ENCODE measurements at places on chromosomes 1 and 21.

DNA sequence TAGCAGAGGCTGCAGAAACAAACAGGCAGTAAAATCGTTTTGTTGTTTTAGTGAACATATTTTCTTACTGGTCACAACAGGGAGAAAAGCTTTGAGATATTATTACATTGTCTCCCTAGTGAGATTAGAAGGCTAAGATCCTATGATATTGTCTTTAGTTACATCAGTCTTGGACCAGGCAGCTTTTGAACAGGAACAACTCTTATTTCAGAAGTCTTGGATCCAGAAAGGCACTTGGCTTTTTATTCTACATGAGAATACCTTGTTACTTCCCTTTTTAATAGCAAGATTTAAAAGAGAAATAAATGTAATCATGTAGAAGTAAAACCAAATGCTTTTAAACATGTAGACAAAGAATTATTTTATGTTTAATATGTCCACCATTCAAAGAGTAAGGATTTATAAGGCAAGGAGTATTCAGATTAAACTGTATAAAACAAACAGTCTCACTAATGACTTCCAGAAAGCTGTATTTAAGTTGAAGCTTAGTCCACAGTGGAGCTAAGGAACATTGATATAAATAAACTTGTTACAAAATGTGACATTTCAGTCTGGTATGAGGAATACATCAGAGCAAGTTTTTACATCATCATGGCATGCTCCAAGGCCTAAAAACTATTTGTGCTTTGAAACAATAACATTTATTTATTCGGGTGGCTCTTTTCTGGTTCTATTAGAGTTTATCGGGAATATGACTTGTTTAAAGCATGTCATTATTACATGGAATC is 72.2 kb downstream of the PHTF1 start:
- DNase-seq = no peak

GRCh38 chr1:219537223-219537631 is 75.7 kb downstream of the ZC3H11B start:
- no peak for DNase-seq

- DNase-seq = no peak
These were observed 119.4 kb downstream of the KCNJ15 start for GRCh38 chr21:38376235-38376634.

DNA sequence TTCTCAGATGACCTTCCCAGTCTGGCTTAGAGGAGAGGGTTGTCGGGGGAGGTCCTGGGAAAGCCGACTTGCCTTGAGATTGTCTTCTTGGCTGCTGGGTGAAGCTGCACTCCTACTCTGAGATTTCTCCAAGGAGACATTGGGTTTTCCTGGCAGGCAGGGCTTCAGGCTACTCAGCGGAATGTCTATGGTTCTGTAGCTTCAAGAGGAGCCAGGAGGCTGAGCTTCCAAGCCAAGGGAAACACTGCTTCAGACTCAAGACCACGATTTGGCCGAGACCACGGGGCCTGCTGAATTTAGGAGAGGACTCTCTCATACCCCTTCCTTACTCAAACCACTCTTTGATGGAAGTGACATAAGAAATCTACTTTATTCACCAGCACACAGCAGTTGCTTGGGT is 67.8 kb downstream of the NTMT2 start:
- no peak for DNase-seq

GRCh38 chr1:31891280-31891679 is 46.9 kb downstream of the PTP4A2 start:
- no peak for DNase-seq

DNA sequence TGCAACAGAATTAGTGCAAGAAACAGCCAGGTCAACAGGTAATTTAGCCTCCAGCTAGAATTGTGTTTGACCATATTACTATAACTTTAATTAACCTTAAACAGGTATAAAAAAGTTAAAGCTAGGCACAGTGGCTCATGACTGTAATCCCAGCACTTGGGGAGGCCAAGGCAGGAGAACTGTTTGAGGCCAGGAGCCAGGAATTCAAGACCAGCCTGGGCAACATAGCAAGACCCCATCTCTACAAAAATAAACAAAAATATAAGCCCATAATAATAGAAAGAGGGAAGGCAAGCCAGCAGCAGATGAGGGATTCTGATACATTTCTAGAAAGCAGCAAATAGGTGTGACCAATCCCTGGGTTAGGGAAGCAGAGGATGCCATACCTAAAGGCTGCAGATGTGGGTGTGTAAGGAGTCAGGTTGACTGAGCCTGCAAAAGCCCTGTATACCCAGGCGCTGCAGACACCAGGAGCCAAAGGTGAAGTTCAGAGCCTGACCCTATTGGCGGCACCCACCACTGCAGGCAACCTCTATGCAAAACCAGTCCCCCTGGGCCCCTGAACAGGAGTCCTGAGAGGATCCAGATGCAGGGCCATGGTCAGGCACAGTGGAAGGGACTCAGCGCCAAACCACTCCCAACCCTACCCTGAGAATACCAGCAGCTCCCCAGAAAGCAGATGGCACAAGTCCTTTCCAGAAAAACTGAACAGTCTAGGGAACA is 19.3 kb upstream of the LSS start:
- no peak for DNase-seq

DNA sequence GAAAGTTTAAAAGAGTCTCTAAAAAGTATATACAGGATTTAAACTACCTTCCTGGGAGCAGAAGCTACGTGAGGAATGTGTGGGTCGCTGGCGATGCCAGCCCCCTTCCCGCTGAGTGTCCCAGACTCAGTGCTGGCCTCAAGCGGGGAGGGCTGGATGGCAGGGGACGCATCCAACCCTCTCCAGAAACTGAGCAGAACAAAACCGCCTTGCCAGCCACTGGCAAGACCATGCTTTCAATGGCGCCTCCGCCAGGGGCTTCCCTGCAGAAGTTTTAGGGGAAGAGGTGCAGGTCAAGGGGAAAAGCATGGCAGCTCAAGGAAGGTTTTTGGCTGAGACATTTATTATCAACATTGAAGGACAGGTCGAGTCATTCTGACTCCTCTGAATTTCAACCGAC is 26.1 kb downstream of the NADK start:
- no peak for DNase-seq

- DNase-seq = no peak
These were observed 146.7 kb upstream of the HMGB4 start for GRCh38 chr1:33716976-33717688.

- no peak for DNase-seq
These were observed 86.2 kb downstream of the SLC66A1 start for GRCh38 chr1:19398309-19398760.

DNA sequence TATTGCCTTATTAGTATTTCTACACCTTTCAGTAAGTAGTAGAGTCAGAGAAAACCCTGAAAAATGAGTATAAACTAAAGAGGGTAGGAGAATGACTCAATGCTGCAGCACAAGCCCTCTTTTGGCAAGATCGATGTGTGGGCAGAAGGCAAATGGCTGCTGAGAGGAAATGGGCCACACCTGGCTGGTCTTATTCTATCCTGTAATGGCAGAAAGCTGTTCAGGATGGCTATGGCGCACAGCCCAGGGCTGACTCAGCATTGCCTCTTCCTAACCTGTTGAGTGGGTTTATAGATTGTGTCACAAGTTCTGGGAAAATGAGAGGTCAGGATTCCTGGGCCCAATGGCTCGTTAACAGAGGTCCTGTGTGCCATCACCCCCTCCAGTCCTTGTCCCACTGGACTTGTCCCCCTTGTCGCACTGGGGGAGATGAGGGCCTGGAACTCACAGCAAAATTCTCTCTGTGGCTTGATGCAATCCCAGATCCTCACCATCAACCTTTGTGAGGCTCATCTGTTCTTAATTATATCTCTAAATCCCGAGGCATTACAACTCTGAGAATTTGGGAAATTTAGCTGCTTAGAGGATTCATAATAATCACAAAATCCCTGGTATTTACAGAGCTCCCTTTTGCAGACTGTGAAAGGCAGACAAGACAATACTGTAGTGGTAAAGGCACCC is 13.2 kb downstream of the HMGB4 start:
- peak; percentile 6 for DNase-seq

GRCh38 chr1:162389021-162389818 is 7.7 kb downstream of the C1orf226 start:
- DNase-seq = peak; percentile 71

DNA sequence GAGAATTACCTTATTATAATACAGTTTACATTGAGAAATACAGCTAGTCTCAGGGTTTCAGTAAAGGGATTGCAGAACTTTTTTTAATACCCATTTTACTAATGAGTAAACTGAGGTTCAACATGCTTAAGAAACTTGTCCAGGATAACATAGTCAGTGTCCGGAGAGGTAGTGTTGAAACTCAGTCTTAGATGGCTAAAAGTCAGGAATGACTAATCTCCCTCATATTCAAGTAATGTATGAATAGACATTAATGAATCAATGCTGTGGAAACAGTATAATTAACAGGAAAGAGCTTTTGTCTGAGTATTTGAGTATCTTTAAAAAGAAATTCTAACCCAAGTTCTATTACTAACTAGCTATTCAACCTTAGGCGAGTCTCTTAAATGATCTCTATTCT is 397.6 kb downstream of the PLA2G4A start:
- DNase-seq = no peak

DNA sequence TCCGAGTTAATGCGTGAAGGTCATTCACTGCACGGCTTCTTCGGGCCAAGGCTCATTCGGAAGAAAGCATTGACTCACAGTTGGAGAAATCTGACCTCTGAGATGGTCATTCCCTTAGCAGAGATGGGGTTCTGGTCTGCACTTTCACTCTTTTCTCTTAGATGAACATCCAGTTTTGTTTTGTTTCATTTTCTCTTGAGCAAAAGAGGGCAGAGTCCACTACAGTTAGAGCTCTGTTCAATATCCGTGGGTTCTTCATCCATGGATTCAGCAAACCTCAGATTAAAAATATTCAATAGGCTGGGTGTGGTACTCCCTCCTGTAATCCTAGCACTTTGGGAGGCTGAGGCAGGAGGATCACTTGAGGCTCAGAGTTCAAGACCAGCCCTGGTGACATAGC is 57.4 kb upstream of the SIPA1L2 start:
- no peak for DNase-seq

DNA sequence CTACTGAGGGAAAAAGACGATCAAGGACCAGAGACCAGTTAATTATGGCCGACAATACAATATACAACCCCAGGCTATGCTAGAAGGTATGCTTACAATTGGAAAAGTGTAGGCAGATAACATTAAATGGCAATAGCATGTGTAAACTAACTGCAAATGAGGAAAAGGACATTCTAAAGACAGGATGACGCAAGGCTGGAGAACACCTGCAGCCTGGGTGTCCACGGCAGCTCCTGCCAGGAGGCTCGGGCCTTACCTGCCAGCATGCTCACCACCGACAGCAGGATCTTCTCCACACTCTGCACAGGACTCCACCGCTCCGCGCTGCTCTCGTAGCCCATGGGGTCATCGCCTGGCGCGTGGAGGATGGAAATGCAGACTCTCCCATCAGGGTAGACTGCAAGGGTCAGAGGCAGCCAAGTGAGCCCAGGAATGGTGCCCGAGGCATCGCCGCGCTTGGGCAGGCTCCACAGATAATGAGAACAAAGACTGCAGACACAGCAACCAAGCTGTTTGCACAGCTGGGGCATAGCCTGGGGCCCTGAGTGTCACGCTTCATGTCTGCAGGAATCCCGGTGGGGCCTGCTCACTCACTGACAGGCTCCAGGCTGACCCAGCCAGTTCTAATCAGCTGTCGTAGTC is 28.2 kb downstream of the UBE2G2 start:
- DNase-seq = peak; percentile 93

DNA sequence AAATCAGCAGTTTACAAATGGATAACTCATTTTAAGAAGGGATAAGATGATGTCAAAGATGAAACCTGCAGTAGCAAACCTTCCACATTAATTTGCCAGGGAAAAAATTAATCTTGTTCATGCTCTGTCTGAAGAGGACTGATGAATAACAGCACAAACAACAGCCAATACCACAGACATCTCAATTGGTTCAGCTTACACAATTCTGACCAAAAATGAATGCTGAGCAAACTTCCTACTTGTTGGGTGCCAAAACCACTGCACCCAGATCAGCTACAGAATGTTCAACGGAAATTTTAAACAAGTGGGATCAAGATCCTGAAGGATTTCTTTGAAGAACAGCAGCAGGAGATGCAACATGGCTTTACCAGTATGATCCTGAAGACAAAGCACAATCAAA is 98.3 kb downstream of the COQ8A start:
- DNase-seq = no peak

DNA sequence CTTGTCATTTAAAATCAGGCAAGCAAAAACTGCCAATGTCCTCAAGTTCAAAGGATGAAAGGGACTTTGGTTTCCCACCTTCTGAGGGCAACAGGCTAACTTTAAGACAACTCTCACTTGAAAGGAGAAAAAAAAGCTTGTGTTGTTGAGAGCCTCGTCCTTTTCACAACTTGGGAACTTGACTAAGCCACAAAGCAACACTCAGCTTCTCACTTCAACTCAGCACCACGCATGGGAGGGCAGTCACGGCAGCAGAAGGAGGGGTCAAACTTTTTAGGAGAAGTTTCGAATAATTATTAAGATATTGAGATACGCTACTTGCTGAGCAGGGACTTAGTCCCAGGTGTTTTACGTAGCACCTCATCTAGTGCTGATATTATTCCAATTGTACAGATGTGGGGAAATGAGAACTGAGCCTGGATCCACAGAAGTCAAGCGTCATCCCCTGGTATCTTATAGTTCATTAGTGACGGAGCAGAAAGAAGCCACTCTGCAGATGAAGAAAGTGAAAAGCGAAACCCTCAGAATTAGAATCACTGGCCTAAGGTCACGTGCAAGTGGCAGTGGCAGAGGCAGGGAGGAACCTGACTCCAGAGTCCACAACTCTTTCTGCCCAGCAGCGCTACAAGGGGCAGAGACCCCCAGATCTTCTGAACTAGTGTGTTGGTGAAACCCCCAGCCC is 83.6 kb downstream of the JAK1 start:
- no peak for DNase-seq
